ENCODE measurements at places on chromosomes 4 and X.
A peak's percentile ranks its signal among the peaks of the same experiment; 100 is the strongest.

DNA sequence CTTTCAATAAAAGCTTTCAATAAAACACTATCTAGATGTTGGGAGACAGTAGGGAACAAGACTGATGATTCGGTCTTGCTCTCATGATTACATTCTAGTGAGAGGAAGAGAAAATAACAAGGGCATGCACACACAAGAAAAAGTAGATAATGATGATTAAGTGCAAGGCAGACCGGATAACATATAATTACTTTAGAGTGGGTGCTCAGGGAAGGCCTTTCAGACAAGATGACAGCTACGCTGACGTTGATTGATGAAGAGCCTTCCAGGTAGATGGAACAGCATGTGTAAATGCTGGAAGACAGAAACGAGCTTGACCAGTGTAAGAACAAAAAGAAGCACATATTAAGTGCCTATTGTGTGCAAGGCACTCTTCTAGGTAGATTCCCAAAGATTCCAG lies 43.4 kb downstream of the TXK start:
- no peaks in the 10 kb centered on the region for H3K4me1 ChIP-seq
- no peaks in the 10 kb centered on the region for H3K27me3 ChIP-seq
- no peak overlapping the region for H3K27ac ChIP-seq
- no peak overlapping the region for H3K4me3 ChIP-seq
- no peaks in the 10 kb centered on the region for H3K36me3 ChIP-seq

DNA sequence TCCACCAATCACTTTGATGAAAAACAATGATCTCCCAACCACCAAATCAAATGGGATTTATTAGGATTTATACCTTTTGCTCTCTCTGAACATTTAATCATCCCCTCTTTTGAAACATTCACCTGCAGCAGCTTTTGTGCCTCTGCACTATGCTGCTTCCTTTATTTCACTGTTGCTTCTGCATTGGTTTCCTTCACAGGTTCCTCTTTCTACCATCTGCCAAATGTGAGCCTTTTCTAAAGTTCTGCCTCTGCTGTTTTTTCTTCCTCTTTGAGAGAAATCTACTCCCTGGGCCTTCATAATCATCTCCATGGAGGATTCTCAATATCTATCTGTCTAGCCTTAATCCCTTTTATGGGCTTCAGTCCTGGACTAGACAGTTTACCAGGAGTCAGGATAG lies 24.7 kb downstream of the CUL4B start:
- no peaks in the 10 kb centered on the region for H3K36me3 ChIP-seq
- no peaks in the 10 kb centered on the region for H3K4me1 ChIP-seq
- no peak overlapping the region for H3K27ac ChIP-seq
- H3K4me3 ChIP-seq: no peak overlapping the region

- no peak overlapping the region for H3K4me3 ChIP-seq
- H3K4me1 ChIP-seq: peaks cover 2% of the 10 kb centered on the region
- H3K27me3 ChIP-seq: no peaks in the 10 kb centered on the region
- no peak for DNase-seq
- no peak overlapping the region for H3K27ac ChIP-seq
Measured at GRCh38 chrX:148540671-148541583, 40.5 kb downstream of the AFF2 start.

DNA sequence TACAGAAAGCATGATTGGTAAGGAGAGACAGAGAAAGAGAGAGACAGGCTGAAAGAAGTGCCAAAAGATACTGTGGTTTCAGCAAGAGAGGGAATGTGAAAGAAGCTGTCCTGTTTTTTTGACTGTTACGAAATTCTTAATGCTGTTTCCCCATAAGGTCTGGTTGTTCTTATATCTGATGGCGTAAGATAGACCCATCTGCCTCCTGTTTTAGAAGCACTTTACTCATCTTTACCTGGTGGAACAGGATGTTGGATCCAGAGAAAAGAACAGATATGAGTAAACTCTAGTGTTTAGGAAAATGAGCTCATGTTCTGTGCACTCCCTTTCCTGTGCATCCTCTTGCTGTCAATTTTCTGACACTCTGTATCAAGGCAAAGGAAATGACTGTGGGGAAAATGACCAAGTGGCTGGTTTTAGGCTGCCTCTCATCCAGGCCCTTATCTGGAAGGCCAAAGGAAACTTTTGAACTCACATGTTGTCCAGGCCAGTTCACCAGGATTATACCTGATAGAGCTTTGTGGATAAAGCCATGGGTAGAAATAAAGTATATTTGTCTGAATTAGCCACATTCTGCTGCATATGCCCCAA lies 311.7 kb upstream of the HTR2C start:
- no peak overlapping the region for H3K27ac ChIP-seq
- H3K4me1 ChIP-seq: no peaks in the 10 kb centered on the region
- H3K36me3 ChIP-seq: no peaks in the 10 kb centered on the region
- no peak for DNase-seq
- H3K27me3 ChIP-seq: no peaks in the 10 kb centered on the region

DNA sequence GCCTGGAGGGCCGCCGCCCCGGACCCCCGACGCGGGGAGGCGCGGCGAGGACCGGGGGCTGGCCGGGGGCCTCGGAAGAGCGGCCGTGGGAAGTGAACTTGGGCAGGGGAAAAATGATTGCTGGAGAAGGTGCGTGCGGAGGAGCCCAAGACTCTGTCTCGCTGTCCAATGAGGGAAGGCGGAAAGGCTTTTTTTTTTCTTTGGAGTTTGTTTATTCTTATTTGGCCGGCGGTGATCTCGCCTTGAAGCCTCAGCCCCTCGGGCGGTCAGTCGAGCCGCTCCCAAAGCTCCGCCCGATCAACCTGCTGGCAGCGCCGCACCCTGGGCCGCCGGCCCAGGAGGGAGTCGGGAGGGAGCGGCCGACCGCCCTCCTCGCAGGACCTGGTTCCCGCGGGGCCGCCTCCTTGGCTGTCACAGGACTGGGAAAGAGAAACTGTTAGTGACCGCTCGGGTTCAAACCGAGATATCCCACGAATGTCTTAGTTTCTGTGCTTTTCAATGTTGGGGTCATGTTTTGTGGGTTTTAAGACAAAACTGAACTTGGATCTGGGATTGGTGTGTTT lies 2.5 kb downstream of the CPEB2 start:
- no peaks in the 10 kb centered on the region for H3K27me3 ChIP-seq
- H3K4me3 ChIP-seq: peak overlapping the region; percentile 67
- no peak for DNase-seq
- no peak overlapping the region for H3K27ac ChIP-seq
- H3K36me3 ChIP-seq: no peaks in the 10 kb centered on the region
- H3K4me1 ChIP-seq: peaks cover 2% of the 10 kb centered on the region

GRCh38 chr4:157591245-157591644 lies 370.7 kb downstream of the GRIA2 start:
- DNase-seq: no peak
- no peak overlapping the region for H3K4me3 ChIP-seq
- no peak overlapping the region for H3K27ac ChIP-seq
- H3K36me3 ChIP-seq: no peaks in the 10 kb centered on the region

DNA sequence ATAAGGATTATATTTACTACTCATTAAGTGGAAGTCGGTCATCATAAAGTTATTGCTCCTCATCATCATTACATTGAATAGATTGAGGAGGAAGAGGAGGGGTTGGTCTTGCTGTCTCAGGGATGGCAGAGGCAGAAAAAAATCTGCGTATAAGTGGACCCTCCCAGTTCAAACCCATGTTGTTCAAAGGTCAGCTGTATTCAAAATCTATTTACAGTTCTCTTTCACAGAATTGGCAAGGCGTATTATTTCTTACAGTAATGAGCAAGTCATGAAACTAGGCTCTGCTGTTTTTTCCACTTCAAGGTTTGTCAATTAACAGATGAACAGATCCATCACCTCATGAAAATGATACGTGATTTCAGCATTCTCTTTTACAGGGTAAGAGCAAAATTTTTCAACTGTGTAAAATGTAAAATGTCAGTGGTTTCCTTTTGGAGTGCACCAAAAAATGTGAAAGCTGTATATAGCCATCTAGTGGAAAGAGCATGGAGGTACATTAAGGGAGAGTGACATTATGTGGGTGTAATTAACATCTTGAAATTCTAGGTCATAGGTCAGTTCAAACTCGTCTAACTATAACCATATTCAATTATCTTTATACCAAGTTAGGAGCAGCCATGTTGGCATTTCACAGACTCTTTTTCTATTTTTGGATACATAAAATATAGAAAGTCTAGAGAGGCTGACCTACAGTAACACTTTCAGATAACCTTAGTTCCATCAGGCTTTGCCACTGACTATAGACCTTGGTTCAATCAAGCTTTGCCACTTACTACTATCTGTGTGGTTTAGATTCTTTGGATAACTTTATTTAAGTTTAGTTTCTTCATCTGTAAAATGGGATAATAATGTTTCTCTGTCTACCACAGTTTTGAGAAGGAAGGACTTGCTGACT lies 30.1 kb downstream of the NEIL3 start:
- no peaks in the 10 kb centered on the region for H3K4me1 ChIP-seq
- no peak overlapping the region for H3K27ac ChIP-seq
- H3K36me3 ChIP-seq: no peaks in the 10 kb centered on the region
- no peak for DNase-seq

GRCh38 chrX:115696039-115696438 lies 135.1 kb downstream of the PLS3 start:
- H3K4me1 ChIP-seq: peaks cover 1% of the 10 kb centered on the region
- no peaks in the 10 kb centered on the region for H3K27me3 ChIP-seq
- H3K36me3 ChIP-seq: no peaks in the 10 kb centered on the region
- no peak overlapping the region for H3K4me3 ChIP-seq
- H3K27ac ChIP-seq: no peak overlapping the region
- no peak for DNase-seq

- no peaks in the 10 kb centered on the region for H3K36me3 ChIP-seq
- no peak for DNase-seq
- no peak overlapping the region for H3K4me3 ChIP-seq
- no peaks in the 10 kb centered on the region for H3K4me1 ChIP-seq
- H3K27me3 ChIP-seq: no peaks in the 10 kb centered on the region
- no peak overlapping the region for H3K27ac ChIP-seq
Measured at GRCh38 chr4:8095956-8096689, 62.5 kb downstream of the ABLIM2 start.

DNA sequence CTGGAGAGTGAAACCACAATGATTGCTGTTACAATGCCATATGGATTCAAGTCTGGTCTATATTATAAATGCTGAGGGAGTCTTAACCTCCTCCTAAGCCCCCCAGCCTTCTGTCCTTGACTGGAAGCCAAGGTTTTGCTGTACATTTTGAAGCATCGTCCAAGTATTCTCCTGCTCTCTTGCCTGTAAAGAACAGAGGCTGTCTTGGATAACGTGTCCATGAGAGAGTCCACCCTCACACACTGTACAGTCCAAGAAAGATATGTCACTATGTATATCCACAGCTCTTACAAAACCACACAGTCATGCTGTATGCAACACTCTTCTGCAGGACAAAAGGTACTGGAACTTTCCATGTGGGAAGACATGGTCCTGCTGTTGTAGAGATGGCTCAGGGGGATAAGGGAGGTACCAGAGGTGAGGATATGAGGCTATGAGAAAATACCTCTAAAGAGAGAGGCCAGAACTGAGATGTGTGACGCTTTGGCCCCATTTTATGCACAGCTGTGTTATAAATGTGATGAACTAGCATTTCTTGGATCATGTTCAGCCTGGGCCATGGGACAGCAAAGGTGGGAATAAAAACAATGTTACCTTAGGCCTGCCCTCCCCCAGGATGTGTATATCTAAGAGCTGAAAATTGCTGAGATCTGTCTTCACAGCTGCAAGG lies 678.6 kb downstream of the IQCM start:
- H3K27ac ChIP-seq: no peak overlapping the region
- DNase-seq: no peak
- no peak overlapping the region for H3K4me3 ChIP-seq
- H3K36me3 ChIP-seq: no peaks in the 10 kb centered on the region
- H3K27me3 ChIP-seq: no peaks in the 10 kb centered on the region

DNA sequence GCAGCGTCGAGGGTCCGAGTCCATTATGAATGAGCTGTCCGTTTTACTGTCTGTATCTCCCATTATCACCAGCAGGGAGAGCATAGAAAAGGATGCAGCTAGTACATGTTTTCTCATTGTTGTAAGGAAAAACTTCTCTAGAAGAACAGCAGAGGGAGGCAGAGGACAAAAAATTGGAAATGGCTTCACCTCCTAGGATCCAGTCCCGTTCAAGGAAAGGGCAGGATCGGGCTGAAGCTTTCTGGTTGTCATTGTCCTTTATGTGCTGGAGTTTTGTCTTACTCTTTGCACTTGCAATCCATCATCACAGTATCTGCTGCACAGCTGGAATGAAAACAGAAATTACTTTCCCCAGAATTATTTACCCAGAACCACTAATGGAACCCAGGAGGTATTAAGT lies 14.7 kb downstream of the NDP start:
- no peaks in the 10 kb centered on the region for H3K36me3 ChIP-seq
- no peak overlapping the region for H3K27ac ChIP-seq
- H3K27me3 ChIP-seq: no peaks in the 10 kb centered on the region
- no peak overlapping the region for H3K4me3 ChIP-seq
- no peaks in the 10 kb centered on the region for H3K4me1 ChIP-seq

DNA sequence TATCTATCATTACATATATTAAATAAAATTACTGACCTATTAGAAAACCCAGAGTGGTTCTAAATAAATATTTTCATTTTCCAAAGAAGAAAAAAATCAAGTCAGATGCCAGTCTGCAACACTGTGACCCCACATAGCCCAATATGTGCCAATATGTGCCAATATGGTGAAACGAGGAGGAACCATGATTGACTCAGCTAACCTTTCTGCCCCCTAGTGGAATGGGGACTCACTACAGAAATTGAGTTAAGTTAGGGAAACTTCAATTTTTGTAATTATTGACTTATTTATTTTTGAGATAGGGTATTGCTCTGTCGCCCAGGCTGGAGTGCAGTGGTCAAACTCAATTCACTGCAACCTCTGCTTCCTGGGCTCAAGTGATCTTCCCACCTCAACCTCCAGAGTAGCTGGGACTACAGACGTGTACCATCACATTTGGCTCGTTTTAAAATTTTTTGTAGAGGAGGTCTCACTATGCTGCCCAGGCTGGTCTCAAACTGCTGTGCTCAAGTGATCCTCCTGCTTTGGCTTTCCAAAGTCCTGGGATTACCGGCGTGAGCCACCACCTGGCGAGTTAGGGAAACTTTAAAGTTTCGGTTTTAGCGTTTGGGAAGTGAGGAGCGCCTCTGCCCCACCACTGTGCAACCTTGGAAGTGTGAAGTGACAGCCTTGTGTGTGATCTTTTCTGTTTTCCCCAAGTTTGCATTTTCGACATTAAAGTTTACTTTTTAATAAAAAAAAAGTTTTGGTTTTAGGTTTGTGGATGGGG lies 116.8 kb upstream of the SHISA3 start:
- no peaks in the 10 kb centered on the region for H3K36me3 ChIP-seq
- no peaks in the 10 kb centered on the region for H3K4me1 ChIP-seq
- DNase-seq: no peak
- no peaks in the 10 kb centered on the region for H3K27me3 ChIP-seq
- no peak overlapping the region for H3K27ac ChIP-seq
- no peak overlapping the region for H3K4me3 ChIP-seq

DNA sequence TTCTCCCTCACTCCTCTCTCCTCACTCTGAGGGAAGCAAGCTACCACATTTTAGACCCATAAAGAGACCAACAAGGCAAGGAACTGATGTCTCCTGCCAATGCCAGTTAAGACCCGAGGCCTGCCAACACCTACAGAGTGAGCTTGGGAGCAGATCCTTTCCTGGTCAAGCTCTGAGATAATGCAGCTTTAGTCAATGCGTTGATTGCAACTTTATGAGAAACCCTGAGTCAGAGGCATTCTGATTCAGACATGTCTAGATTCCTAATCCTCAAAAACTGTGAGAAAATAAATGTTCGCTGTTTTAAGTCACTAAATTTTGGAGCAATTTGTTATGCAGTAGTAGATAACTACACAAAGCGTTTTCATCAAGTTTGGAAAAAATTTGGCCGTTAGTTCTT lies 115.5 kb downstream of the JADE1 start:
- no peak overlapping the region for H3K4me3 ChIP-seq
- no peak for DNase-seq
- H3K27ac ChIP-seq: no peak overlapping the region
- no peaks in the 10 kb centered on the region for H3K4me1 ChIP-seq
- H3K36me3 ChIP-seq: no peaks in the 10 kb centered on the region
- H3K27me3 ChIP-seq: no peaks in the 10 kb centered on the region
